ENCODE measurements at places on chromosomes 16 and 17. TPM values are rescaled to one million over a fixed set of nuclear protein-coding genes. Genes with fewer than 3 reads are reported as not detected.

DNA sequence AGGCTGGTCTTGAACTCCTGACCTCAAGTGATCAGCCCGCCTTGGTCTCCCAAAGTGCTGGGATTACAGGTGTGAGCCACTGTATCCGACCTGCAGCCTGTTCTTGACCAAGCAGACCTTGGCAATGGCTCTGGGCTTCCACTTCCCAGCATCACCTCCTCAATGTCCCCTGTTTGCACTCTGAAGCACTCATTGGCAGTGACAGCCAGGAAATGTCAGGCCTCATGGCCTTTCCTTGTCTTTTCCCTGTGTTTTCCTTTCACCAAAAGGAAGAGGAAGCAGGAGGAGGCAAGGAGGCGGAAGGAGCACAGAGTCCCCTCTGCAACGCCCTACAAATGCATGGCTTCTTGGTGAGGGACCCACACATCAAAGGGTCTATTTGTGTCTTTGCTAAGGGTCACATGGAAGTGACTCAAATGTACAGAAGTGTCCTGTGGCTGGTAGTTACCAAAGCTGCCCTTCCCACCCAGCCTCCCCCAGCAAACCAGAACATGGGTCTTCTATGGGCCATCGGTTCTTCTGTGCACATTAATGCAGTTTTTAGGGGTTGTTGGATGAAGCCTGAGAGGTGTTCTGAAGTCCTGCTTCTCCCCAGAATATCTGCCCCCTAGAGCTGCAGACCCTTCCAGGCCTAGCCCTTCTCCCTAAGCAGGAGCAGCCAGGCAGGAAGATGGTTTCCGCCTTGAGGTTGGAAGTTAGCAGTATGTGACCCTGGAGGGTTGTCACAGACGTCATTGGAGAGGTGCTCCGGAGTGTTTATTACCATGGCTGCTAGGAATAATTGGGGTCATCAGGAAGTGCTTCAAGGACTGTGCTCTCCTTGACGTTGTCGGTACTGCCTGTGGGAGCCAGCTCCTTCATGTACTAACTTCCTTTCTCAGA is 60.8 kb downstream of the WIPI1 start:
- DNase-seq = no peak

GRCh38 chr17:15263206-15263579 is 1.9 kb downstream of the PMP22 start:
- peak; percentile 86 for DNase-seq

- DNase-seq = peak; percentile 20
These were observed 8.2 kb upstream of the MMP2 start for GRCh38 chr16:55470533-55471371.

DNA sequence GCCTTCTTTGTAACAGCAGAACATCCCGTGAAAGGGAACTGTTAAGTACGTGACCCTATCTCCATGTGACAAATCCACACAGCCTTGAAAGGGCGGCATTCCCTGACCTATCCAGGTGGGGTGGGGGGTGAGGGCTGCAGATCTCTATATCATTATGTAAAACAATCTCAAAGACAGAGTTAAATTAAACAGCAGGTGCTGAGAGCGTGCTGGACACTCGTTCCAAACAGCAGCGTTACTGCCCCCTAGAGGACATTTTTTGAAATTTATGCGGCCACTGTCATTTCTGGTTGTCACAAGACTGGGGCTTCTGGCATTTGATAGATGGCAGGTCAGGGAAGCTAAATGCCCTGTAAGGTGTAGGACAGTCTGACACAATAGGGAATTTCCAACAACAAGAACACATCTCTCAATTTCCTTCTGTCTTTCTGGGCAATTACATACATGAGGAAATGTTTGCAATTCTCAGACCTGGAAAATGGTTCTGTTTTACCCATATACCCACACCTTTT is 6.7 kb upstream of the SLC25A39 start:
- DNase-seq = peak; percentile 75

DNA sequence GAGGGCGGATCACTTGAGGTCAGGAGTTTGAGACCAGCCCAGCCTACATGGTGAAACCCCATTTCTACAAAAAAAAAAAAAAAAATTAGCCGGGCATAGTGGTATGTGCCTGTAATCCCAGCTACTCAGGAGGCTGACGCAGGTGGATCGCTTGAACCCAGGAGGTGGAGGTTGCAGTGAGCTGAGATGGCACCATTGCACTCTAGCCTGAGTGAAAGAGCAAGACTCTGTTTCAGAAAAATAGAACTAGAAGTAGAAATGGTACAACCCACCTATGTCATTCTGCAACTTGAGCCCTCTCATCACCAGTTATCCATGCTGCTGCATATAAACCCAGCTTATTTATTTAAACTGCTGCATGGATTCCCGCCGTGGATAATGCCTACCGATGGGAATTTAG is 1.6 kb downstream of the SCNN1B start:
- no peak for DNase-seq

JUP gene
- total RNA-seq = 229 TPM

- DNase-seq = no peak
These were observed 401 bp upstream of the KRTAP4-5 start for GRCh38 chr17:41150026-41150425.

GRCh38 chr16:86988920-86989696 is 328.1 kb downstream of the C16orf95 start:
- DNase-seq = no peak

GRCh38 chr17:51270636-51271035 is 10.3 kb downstream of the UTP18 start:
- no peak for DNase-seq

DNA sequence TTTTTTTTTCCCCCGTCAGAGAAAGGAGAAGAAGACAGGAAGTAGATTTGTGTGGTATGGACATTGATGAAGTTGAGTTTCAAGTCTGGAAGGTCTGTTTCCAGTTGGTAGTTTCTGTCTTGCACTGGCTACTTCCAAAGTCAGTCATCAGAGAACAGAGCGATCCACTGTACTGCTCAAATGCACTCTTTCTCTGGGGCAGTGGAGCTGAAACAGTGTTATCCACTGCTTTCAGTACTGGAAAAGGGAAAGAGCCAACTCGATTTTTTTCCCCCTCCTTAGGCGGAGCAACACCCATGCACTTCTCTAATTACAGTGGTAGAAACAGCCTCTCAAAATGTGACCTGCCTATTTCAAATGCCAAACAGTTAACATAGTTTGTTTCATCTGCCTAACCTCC is 7.4 kb downstream of the PRKCA start:
- DNase-seq = peak; percentile 65

TRPV3 gene
- total RNA-seq = 0.11 TPM

DNA sequence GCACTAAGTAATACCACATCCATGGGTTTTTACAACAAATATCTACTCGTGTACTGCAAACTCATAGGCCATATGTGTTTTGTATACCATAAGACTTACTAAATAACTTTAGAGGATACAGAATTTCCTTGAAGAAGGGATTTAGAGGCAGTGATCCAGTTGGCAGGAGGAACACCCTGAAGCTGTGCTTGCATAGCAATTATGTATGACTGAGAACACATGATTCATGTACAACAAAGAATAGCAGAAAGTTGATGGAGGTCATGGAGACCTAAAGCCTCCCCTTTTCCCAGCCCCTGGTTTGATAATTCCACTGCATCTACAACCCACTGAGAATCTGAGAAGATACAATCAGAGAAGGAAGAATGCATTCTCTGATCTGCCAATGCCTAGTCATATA is 83.8 kb upstream of the PMFBP1 start:
- no peak for DNase-seq

DNA sequence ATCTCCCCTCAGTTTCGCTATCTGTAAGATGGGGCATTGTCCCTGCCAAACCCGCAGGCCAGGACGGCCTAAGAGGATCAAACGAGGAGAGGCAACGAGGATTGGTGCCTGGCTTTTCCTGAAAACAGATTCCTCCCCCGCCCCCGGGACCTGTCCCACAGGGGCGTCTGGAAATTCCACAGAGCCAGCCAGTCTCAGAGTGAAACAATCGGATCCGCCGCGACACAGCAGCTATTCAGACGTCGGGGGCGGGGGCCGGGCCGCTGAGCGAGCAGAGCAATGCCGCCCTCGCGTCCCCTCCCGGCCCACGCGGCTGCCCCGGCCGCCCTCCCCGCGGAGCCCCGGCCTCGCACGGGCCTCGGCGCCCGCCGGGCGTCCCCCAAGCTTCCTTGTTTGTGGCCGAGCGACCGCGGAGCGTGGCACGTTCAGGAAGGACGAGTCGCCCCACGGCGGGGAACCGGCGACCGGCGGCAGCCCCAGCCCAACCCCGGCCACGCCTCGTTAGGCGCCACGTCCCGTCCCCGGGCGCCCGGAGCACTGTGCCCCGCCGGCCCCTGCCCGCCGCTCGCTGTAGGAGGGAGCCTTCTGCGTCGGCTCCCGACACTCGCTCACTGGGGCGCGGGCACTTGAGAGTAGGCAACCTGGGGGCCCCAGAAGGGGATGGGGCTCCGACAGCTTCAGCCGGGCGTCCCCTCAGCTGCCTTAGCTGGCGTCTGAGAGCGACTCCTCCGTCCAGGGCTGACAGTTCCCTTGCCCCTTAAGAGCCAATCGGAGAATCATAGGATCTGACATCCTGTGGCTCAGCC is 29.6 kb upstream of the PHOSPHO1 start:
- DNase-seq = peak; percentile 66

GRCh38 chr17:66576473-66576872 is 258.4 kb upstream of the CACNG5 start:
- DNase-seq = no peak

- no peak for DNase-seq
These were observed 428.0 kb downstream of the CA10 start for GRCh38 chr17:51730303-51731050.

DNA sequence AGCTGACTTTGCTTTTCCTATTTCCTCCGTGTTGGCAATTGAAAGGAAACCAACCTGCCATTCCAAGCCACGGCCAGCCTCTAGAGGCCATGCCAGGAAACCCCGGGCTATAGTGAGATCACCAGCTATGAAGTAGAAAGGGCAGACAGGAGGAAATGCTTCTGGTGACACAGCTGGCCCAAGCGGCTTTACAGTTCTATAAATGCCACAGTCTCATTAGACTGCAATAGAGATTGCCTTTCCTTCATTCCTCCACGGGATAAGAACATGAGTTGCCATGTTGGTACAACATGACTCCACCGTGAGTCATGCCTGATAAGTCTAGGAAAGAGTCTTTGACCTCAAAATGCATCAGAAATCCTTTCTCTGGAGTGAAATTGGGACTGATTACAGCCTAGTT is 384.9 kb downstream of the GRIN2A start:
- no peak for DNase-seq

DNA sequence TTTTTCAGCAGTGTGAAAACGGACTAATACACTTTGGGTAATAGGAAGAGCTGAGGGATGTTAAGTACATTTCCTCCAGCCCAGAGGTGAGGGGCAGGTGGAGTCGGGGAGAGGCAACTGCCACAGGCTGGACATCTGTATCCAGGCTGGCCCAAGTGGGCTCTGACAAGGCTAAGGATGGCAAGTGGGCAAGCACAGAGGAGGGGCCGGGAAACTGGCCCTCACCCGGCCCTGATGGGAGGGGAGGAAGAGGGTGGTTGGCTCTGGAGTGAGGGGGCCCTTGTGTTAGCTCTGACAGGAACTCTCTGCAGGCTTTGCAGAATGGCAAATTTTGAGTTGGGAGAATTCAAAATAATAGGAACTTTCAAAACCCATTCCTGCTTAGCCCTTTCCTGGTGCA is 251.0 kb upstream of the TNRC6C start:
- no peak for DNase-seq

GRCh38 chr16:12649356-12649755 is 154.3 kb downstream of the CPPED1 start:
- no peak for DNase-seq

COPZ2 gene
- 43.0 TPM for total RNA-seq

GRCh38 chr16:66382966-66383299 is 16.4 kb downstream of the CDH5 start:
- DNase-seq = no peak

Measured in thyroid gland (tissue), 4 donors.